ENCODE measurements at places on chromosomes 11 and 22. TPM values are rescaled to one million over a fixed set of nuclear protein-coding genes. Genes with fewer than 3 reads are reported as not detected.

The SCGB1C1 gene
- not detected for total RNA-seq

DNA sequence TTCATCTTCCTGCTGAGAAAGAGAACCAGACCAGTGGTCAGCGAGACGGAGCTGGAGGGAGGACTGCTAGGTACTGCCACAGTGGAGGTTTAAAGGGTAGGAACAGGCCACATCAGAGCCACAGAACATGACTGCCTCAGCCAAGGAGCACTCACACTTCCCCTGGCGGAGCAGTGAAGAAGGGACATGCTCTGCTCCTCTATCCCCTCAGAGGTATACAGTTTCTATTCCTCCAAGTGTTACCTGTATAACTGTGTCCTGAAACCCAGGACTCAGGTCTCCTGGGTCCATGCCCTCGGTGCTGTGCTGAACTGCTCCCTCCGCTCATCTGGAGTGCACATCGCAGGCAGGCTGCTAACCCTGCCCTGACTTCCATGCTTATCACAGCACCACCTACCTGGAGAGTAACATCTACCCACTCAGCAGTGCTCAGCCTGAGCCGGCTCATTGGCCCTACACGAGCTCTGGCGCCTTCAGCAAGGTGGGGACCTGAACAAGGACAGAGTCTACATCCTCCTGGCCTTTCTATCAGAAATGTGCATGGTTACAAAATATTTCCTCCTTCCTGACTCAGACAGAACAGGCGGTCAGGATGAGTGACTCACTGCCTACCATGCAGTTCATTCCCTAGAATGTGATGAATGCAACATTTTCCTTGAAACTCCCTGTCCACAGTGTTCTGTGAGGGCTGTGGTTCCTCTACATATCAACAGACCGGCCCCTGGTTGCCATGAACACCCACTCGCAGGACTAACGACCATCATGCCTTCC is 52.9 kb downstream of the C11orf58 start:
- peak; percentile 46 for DNase-seq
- H3K27ac ChIP-seq, result no peak overlapping the region
- no peak overlapping the region for H3K4me3 ChIP-seq
- H3K27me3 ChIP-seq, result no peaks in the 10 kb centered on the region
- no peaks in the 10 kb centered on the region for H3K4me1 ChIP-seq
- no peaks in the 10 kb centered on the region for H3K36me3 ChIP-seq

GRCh38 chr22:19352766-19353165 is 61.2 kb upstream of the CLTCL1 start:
- no peak overlapping the region for H3K4me3 ChIP-seq
- H3K36me3 ChIP-seq, result peaks cover 2% of the 10 kb centered on the region
- no peak overlapping the region for H3K27ac ChIP-seq
- DNase-seq, result no peak

The PACS1 gene
- total RNA-seq, result 22.4 TPM

The TMPRSS4 gene
- 0.20 TPM for total RNA-seq

The C22orf31 gene
- 0.35 TPM for total RNA-seq

The SOX6 gene
- 7.5 TPM for total RNA-seq

GRCh38 chr22:34427841-34428240 is 507.6 kb upstream of the LARGE1 start:
- H3K27ac ChIP-seq, result no peak overlapping the region
- DNase-seq, result no peak
- no peaks in the 10 kb centered on the region for H3K36me3 ChIP-seq

GRCh38 chr11:79768343-79768742 is 327.5 kb upstream of the TENM4 start:
- H3K27me3 ChIP-seq, result no peaks in the 10 kb centered on the region
- no peaks in the 10 kb centered on the region for H3K4me1 ChIP-seq
- no peak overlapping the region for H3K27ac ChIP-seq
- H3K4me3 ChIP-seq, result no peak overlapping the region

The SMC1B gene
- total RNA-seq, result 0.05 TPM

DNA sequence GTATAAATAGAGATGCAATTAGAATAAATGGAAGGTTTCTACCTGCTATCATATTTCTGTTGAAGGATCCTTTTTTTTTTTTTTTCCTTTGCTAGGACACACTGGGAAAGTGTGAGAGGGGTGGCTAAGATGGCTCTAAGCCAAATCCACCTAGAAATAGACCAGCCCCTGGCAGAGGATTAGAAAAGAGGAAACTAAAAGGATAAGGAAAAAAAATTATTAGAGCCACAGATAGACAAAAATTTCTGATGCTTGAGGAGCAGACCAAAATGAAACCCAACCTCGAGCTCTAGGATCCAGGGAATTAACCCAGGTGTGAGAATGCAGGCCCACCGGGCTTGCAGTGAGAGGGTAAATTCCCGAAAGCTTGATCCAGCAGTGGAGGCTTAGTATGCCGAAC is 262.3 kb downstream of the CADM1 start:
- H3K4me3 ChIP-seq, result no peak overlapping the region
- H3K4me1 ChIP-seq, result no peaks in the 10 kb centered on the region
- no peak for DNase-seq
- no peaks in the 10 kb centered on the region for H3K36me3 ChIP-seq
- no peak overlapping the region for H3K27ac ChIP-seq

DNA sequence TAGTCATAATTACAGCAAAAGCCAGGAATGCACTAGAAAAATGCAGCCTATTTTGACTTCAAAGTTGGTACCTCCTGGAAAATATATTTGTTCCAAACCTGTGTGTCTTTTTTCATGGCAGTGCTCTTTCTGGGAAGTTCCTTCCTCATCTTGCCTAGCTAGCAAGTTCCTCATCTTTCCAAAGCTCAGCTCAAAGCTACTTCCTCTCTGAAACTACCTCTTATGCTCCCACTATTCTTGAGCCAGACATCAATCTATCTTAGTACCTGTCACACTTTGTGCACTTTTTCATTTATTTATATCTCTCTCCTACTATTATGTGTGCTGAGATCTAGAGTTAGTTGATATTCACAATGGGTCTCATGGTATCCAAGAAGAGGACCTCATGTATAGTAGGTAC is 191.6 kb upstream of the CCDC90B start:
- no peaks in the 10 kb centered on the region for H3K27me3 ChIP-seq
- no peak overlapping the region for H3K4me3 ChIP-seq
- no peaks in the 10 kb centered on the region for H3K36me3 ChIP-seq
- no peak overlapping the region for H3K27ac ChIP-seq
- DNase-seq, result no peak
- H3K4me1 ChIP-seq, result no peaks in the 10 kb centered on the region

GRCh38 chr11:96015906-96016565 is 92.1 kb upstream of the MTMR2 start:
- H3K36me3 ChIP-seq, result no peaks in the 10 kb centered on the region
- no peaks in the 10 kb centered on the region for H3K27me3 ChIP-seq
- no peaks in the 10 kb centered on the region for H3K4me1 ChIP-seq
- no peak overlapping the region for H3K4me3 ChIP-seq

The PATE2 gene
- not detected for total RNA-seq

The OR51E2 gene
- not detected for total RNA-seq

DNA sequence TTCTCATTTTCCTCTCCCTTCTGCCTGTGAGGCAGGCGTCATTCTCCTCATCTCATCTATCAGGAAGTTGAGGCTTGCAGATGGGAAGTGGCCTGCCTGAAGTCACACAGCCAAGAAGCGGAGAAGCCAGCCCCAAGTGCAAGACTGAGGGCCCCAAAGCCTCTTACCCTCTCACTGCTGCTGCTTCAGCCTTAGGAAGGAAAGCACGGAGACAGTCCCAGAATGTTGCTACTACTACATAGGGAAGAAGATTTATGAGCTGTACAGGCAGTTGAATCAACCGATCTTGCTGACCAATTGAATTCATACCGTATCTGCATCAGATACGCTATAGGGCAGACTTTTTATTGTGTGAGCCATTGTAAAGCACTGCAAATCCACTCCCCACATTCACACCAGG is 89.0 kb downstream of the CWC15 start:
- no peak for DNase-seq
- no peaks in the 10 kb centered on the region for H3K36me3 ChIP-seq
- H3K27me3 ChIP-seq, result no peaks in the 10 kb centered on the region
- no peak overlapping the region for H3K27ac ChIP-seq

The P2RY6 gene
- total RNA-seq, result 0.23 TPM

The MPPED2 gene
- total RNA-seq, result 0.51 TPM

- no peak overlapping the region for H3K4me3 ChIP-seq
- no peak overlapping the region for H3K27ac ChIP-seq
- DNase-seq, result no peak
- no peaks in the 10 kb centered on the region for H3K36me3 ChIP-seq
- peaks cover 2% of the 10 kb centered on the region for H3K4me1 ChIP-seq
- no peaks in the 10 kb centered on the region for H3K27me3 ChIP-seq
These were observed 64.8 kb downstream of the MAPK1 start for GRCh38 chr22:21802673-21803072.

- no peak overlapping the region for H3K4me3 ChIP-seq
- peaks cover 18% of the 10 kb centered on the region for H3K4me1 ChIP-seq
- DNase-seq, result no peak
- no peak overlapping the region for H3K27ac ChIP-seq
- no peaks in the 10 kb centered on the region for H3K27me3 ChIP-seq
These were observed 6.9 kb downstream of the MAPK1 start for GRCh38 chr22:21860491-21861039.

The KCNJ1 gene
- not detected for total RNA-seq

The OR9G1 gene
- not detected for total RNA-seq

- no peaks in the 10 kb centered on the region for H3K4me1 ChIP-seq
- H3K27me3 ChIP-seq, result no peaks in the 10 kb centered on the region
- no peaks in the 10 kb centered on the region for H3K36me3 ChIP-seq
- no peak overlapping the region for H3K4me3 ChIP-seq
- DNase-seq, result no peak
These were observed 1.1 kb downstream of the SHANK2 start for GRCh38 chr11:71251151-71251721.

The UPK2 gene
- not detected for total RNA-seq

DNA sequence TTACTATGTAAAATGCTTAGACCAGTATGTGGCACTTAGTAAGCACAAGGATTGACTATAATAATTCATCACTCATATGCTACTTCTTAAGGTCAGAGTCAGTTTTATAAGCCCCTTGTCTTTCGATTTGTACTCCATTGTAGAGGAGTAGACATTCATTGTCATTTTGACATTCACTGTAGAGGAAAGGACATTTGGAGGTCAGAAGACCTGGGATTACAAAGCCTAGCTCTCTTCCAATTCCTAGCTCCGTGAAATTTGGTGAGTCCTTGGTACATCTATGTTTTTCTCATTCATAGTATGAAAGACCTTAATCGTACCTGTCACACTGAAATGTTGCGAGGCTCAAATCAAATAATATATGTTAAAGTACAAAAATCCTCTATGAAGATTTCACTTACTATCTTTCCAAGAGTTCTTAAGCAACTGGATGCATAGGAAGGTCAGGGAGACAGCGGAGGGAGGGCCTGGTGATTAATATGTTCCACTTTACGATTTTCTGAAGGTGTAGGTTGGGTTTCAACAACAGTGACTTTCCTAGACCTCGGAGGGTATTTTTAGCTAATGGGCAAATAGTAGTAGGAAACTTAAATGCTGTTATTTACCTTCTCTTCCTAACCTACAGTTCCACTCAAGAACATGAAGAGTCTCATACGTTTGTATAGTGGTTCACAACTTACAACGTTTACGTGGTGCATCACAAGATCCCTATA is 1.4 kb upstream of the EMSY start:
- DNase-seq, result no peak
- no peaks in the 10 kb centered on the region for H3K27me3 ChIP-seq
- H3K36me3 ChIP-seq, result no peaks in the 10 kb centered on the region
- no peak overlapping the region for H3K27ac ChIP-seq
- H3K4me1 ChIP-seq, result peaks cover 5% of the 10 kb centered on the region

DNA sequence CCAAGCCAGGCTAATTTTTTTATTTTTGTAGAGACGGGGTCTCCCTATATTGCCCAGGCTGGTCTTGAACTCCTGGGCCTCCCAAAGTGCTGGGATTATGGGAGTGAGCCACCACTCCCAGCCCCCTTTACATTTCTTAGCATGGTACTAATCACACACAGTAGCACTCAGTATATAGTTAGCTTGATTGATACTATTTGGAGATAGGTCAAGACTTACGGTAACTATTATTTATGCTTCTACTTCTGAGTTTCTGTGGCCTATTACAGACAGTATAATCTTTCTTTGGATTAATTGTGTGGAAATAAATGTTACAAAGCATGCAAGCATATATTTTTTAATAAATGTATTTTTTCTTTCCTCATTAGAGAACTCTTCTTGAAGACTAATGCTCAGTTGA is 192.2 kb downstream of the UVRAG start:
- H3K4me1 ChIP-seq, result no peaks in the 10 kb centered on the region
- H3K4me3 ChIP-seq, result no peak overlapping the region
- H3K27me3 ChIP-seq, result no peaks in the 10 kb centered on the region
- no peak overlapping the region for H3K27ac ChIP-seq
- no peak for DNase-seq

The DRAP1 gene
- 44.0 TPM for total RNA-seq

DNA sequence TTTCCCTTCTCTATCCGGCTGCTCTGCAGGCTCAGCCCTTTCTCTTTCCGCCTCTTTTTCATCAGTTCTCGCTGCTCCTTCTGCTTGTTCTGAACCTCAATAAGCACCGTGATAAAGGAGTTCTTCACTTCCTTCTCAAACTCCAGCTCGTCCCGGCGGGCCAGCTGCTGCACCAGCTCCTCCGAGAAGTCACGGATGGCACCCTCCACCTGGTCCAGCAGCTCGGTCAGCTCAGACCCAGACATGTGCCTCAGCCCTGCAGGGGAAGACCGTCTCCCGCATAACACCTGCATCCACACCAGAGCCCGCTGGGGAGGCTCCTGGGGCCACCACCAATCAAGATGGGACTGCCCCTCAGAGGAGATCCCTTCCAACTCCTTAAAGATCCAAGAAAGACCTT is 40.2 kb downstream of the FEZ1 start:
- no peaks in the 10 kb centered on the region for H3K27me3 ChIP-seq
- H3K4me3 ChIP-seq, result no peak overlapping the region
- no peak for DNase-seq

The MRGPRX3 gene
- 0.15 TPM for total RNA-seq

The MUC5AC gene
- not detected for total RNA-seq

The AMPD3 gene
- total RNA-seq, result 2.7 TPM

- DNase-seq, result no peak
- no peak overlapping the region for H3K4me3 ChIP-seq
- H3K27ac ChIP-seq, result no peak overlapping the region
- H3K36me3 ChIP-seq, result no peaks in the 10 kb centered on the region
- peaks cover 11% of the 10 kb centered on the region for H3K4me1 ChIP-seq
These were observed 124.0 kb downstream of the ME3 start for GRCh38 chr11:86548271-86548917.

- H3K4me3 ChIP-seq, result no peak overlapping the region
- no peaks in the 10 kb centered on the region for H3K27me3 ChIP-seq
- DNase-seq, result no peak
- H3K4me1 ChIP-seq, result no peaks in the 10 kb centered on the region
- H3K27ac ChIP-seq, result no peak overlapping the region
These were observed 876.8 kb upstream of the TENM4 start for GRCh38 chr11:80317612-80318011.

GRCh38 chr11:79670882-79671281 is 230.1 kb upstream of the TENM4 start:
- H3K4me1 ChIP-seq, result peaks cover 1% of the 10 kb centered on the region
- H3K36me3 ChIP-seq, result no peaks in the 10 kb centered on the region
- no peaks in the 10 kb centered on the region for H3K27me3 ChIP-seq
- no peak for DNase-seq

DNA sequence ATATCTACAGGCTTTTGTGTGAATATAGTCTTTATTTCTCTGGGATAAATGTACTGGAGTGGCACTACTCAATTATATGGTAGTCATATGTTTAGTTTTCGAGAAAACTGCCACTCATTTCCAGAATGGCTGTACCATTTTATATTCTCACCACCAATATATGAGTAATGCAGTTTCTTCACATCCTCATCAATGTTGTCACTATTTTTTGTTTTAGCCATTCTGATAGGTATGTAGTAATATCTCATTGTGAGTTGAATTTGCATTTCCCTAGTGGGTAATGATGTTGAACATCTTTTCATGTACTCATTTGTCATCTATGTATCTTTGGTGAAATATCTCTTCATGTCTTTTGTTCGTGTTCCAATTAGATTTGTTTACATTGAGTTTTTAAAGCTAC is 18.0 kb downstream of the ACRV1 start:
- DNase-seq, result no peak
- no peak overlapping the region for H3K27ac ChIP-seq
- no peaks in the 10 kb centered on the region for H3K4me1 ChIP-seq
- no peaks in the 10 kb centered on the region for H3K36me3 ChIP-seq

All from ovary (tissue), 10 donors.